Activated T-helper 1 cell treated with Interleukin-2 at 50 U/mL for 16 hours (primary cell): ENCODE measurements at places on chromosomes 13 and 19.

DNA sequence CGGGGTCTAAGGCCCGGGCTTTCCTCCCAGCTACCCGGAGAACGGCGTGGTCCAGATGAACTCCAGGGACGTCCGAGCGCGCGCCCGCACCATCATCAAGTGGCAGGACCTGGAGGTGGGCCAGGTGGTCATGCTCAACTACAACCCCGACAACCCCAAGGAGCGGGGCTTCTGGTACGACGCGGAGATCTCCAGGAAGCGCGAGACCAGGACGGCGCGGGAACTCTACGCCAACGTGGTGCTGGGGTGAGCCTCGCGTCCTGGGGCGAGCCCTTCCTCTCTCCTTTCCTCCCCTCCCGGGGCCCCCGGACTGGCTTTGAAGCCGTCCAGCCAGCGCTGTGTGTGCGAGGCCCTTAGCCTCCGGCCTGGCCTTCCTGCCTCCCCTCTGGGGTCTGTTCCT, 23.4 kb downstream of the UHRF1 start:
- DNase-seq, result no peak

DNA sequence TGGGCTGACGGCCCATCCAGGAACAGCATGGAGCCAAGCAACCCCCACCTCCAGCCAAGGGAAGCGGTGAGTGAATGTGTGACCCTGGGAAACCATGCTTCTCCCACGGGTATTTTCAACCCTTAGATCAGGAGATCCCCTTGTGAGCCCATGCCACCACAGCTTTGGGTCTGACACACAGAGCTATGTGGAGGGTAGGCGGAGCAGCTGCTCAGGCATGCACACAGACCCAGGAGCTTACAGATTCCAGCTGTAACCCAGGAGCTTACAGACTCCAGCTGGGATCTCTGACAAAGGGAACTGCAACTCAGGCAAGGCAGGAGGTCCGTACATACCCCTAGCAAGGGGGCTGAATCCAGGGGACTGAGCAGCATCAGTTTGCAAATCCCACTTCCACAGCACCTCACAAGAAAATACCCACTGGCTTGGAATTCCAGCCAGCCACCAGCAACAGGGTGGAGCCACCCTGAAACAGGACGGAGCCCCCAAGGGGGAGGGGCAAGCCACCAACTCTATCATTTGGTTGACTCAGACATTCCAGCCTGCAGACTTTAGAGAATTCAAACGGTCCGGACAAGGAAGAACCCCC, 40.8 kb upstream of the RFXAP start:
- no peak for DNase-seq

DNA sequence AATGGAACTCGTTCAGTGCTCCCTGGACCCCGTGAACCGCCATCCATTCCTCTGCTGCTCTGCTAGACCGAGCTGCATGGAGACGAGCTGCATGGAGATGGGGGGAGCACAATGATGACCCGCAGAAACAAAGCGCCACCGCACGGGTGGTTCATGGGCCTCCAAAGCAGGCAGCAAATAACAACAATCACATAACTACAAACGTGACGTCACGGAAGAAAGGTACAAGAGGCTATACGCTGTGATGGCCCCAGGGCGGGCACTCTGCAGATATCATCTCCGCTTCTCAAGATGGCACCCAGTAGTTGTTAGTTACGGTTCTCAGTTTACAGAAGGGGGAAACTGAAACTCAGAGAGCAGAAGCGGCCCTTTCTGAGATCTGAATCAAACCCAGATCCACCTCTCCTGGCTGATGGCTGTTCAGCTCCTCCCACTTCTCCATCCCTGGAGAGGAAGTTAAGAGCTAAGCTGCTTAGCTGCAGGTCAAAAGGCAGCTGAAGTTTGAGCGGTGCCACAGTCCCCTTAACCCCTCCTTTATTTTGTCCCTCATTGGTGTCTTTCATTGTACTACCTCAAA, 1.7 kb downstream of the ATP13A1 start:
- DNase-seq, result no peak

- no peak for DNase-seq
Observed at GRCh38 chr13:111411151-111411858, 90.9 kb downstream of the TEX29 start.

- no peak for DNase-seq
Observed at GRCh38 chr19:11378319-11379189, 4.1 kb downstream of the SWSAP1 start.

DNA sequence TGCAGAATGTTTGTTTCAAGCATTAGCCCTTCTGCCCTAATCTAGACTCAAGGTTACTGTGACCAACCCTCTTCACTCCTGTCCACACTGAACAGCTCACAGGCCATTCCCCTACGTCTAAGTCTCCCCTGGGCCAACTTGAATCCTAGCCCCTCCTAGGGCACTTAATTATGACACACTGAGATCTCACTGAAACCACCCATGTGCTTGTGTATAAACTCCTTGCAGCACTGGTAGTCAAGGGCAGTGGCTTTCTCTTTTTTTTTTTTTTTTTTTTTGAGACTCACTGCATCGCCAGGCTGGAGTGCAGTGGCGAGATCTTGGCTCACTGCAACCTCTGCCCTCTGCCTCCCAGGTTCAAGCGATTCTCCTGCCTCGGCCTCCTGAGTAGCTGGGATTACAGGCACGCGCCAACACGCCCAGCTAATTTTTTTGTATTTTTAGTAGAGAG, 1.9 kb upstream of the AKT2 start:
- no peak for DNase-seq

GRCh38 chr13:21683034-21683733, 12.3 kb downstream of the FGF9 start:
- no peak for DNase-seq

GRCh38 chr13:90055121-90055520, 1292.4 kb upstream of the MIR17HG start:
- no peak for DNase-seq

DNA sequence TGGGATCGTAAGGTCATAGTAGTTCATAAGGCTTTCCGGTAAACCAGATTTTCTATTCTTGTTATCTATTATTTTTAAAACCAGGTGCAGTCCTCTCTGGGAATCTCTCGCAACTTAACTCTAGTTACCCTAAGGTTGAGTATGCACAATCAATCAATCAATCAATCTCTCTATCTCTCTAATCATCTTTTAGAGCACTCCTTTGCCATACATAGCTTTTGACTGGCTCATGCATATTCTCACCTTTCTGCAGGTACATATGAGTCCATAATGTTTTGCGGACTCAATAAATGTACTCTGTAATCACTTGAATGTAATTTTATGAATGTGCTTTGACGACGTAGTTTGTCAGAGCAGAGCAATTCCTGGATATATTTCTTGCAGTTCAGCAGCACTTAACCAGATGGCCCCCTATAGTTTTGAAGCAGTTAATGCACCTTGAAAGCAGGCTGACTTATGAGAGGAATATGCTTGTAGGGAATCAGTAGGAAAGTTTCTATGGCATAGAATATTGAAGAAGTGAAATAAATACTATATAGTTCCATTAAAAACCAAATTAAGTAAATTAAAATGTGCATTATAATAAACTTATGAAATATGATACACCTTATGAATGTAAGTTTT, 524.7 kb downstream of the GPC5 start:
- no peak for DNase-seq
